ENCODE measurements at places on chromosomes 3 and 15. TPM values are rescaled to one million over a fixed set of nuclear protein-coding genes. Genes with fewer than 3 reads are reported as not detected.

LRTM1 gene
- not detected for total RNA-seq

PLD1 gene
- total RNA-seq: 65.9 TPM

VPS13C gene
- 36.1 TPM for total RNA-seq

MINAR1 gene
- 0.09 TPM for total RNA-seq

CD200 gene
- total RNA-seq: 2.8 TPM

ITPKA gene
- 1.4 TPM for total RNA-seq

HMG20A gene
- total RNA-seq: 47.6 TPM

HYAL1 gene
- total RNA-seq: 32.9 TPM

DYNLT2B gene
- 4.7 TPM for total RNA-seq

ACP3 gene
- total RNA-seq: 2.3 TPM

IVD gene
- total RNA-seq: 85.6 TPM

CPLX3 gene
- total RNA-seq: 31.0 TPM

CCDC191 gene
- total RNA-seq: 2.3 TPM

ZNF662 gene
- 7.6 TPM for total RNA-seq

HMCES gene
- total RNA-seq: 39.2 TPM

SKOR1 gene
- 0.18 TPM for total RNA-seq
